ENCODE measurements at places on chromosomes 6 and 20.

- DNase-seq, result no peak
These were observed 13.8 kb downstream of the PCIF1 start for GRCh38 chr20:45948261-45948733.

DNA sequence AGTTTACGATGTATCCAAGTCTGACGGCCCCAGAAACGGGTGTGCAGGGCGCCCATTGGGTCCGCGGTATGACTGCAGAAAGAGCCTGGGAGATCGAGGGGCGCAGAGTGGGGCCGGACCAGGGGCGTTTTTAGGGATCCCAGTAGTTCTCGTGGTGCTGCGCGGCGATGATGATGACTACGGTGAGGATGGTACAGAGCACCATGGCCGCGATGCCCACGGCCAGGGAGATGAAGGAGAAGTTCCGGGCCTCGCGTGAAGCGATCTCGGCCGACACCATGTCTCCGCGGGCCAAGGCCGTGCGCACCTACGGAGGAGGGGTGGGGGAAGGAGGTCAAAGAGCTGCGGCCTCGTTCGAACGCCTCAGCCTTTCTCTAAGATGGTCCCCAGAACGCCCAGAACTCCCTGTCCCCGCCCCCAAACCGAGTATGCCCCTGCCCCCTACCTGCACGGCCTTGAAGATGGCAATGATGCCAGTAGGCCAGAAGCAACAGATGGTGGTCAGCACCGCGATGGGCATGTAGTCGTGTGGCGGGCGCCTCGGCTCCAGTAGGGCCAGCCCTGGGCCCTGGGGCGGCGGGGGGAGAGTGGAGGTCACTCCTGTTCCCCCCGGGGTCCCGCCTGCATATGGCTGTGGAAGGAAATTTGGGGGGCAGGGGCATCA is 2.5 kb downstream of the PRRT1 start:
- DNase-seq, result no peak

DNA sequence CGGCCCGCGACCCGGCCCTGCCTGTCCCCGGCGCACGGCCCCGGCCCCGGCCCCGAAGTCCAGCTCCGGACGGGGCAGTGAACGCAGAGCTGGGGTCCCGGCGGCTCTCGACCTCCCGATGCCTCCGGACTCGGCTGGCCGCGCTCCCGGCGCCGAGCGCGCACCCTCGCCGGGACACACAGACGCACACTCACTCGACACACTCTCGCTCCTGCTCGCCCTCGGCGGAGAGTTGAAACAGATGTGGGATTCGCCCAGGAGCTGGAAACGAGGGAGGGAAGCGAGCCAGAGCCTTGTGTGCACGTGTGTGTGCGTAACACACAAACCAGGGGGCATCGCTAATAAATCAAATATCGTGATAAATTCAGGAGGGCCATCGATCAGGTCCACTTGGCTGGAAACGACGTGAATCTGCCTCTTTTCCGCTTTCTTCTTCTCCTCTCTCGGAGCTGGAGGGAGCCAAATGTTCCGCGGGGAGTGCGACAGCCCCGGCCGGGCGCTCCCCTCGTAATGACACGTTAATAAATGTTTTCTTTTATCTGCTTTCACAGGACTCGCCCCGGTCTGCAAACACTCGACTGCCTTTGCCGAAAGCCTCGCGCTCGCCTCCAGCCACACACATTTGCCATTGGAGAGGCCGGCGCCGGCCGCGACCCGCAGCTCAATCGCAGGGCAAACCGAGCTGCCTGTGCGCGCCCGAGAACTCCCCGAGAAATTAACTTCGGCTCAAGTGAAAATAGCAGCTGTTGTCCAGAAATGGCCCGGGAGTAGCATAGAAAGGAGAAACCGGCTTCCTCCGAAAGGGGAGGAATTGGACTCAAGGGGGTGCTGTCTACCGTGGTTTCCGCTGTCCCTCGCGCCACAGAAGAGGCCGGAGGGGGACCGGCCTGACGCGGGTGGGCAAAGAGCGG is 828 bp upstream of the SULF2 start:
- no peak for DNase-seq

DNA sequence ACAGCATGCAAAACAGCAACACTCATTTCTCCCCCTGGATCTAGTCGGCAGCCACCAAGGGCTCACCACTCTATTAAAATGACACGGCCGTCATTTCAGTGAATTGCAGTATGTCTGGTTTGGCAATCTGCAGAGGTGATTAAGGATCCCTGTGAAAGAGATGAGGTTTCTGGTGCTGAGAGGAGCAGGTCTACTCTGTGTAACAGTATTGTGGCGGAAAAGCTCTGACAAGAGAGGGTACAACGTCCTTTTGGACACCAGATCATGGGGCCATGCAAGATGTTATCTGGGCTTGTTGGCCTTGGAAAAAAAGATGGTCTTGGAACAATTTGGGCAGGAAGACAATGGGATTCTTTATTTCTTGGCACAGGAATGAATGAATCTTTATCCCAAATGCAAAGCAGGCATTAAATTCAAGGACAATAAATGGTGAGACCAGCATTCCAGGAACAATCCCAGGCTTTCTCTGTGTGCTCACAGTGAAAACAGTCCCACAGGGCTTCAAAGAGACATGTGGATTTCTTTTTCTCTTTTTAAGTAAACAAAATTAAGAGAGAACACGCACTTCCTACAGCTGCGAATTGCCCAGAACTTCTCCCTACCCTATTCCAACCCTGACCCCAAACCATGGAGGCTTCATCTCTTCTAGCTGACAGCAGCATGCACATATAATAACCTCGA is 33.7 kb upstream of the ADGRF1 start:
- no peak for DNase-seq

DNA sequence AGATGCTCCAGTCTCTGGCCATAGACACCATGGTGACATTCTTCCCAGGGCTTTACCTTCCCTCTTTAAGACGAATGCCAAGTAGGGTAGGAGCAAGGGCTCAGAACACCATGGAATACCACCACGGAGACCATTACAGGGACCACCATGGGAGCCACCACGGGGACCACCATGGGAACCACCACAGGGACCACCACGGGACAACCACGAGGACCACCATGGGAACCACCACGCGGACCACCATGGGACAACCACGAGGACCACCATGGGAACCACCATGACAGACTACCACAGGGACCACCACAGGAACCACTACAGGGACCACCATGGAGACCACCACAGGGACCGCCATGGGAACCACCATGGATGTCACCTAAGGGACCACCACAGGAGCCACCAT is 66.9 kb upstream of the MPC1 start:
- DNase-seq, result no peak

DNA sequence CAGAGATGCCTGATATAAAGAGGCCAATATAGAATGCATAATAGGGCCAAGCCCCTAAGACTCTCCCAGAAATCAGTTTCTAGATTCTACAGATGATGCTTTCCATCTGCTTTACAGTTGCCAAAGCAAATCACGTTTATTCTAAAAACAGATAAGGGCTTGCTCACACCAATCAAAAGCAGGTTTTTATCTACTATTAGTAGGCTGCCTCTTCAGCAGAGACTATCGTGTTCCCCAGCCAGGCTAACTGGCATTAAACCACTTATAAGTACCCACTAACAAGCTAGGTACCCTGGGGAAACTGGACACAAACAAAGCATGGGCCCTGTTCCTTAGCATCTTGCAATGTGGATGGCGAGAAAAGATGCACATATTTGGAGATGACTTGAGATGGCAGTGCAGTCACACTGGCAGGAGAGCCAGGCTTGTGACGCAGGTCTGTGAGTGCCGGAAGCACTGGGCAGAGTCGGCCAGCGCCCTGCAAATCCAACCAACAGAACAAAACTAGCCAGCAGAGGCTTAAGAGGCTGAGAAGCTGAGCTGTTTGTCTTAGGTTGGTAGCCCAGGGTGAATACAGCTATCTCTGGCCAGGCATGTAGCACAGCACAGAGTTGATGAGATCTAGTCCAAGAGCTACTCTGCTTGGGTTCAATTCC is 73.4 kb downstream of the GFOD1 start:
- DNase-seq, result no peak

DNA sequence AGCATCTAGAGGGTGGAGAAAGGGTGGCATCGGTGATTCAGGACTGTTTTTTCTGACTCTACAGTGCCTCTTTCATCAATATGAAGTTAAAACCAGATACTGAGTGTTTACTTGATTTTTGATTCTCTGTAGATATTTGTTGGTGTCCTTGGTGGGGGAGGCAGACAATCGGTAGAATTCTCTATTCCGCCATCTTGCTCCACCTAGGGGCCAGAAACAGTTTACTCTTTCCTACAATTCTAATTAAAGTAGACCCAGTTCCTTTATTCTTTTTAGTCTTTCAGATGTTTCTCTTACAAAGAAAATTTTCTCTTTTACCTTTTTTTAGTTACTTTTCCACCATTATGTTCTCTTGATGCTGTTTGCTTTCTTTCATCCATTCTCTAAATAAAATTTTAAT is 162.1 kb upstream of the RAB32 start:
- DNase-seq, result no peak

GRCh38 chr20:24389686-24390085 is 79.7 kb upstream of the SYNDIG1 start:
- DNase-seq, result no peak

GRCh38 chr20:37559312-37560027 is 31.8 kb upstream of the BLCAP start:
- DNase-seq, result no peak

- DNase-seq, result no peak
These were observed 537.2 kb downstream of the PKHD1 start for GRCh38 chr6:51550243-51550642.

DNA sequence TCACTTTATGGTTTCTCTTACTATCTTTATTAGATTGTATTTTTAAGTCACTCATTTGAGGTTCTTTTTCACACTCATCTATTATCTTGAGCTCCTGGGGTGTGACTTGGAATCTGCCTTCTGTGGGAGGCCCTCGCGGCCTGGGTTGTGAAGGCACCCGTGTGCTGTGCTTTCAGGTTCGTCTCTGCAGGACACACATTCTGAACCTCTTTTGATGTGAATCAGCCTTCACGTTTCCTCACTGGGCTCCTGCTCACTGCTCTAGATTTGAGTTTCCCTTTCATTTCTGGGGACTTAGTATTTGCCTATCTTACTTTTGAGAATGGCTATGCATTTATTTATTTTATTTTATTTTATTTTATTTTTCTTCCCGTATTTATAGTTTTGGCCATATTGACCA is 97.8 kb downstream of the PACRG start:
- DNase-seq, result no peak

DNA sequence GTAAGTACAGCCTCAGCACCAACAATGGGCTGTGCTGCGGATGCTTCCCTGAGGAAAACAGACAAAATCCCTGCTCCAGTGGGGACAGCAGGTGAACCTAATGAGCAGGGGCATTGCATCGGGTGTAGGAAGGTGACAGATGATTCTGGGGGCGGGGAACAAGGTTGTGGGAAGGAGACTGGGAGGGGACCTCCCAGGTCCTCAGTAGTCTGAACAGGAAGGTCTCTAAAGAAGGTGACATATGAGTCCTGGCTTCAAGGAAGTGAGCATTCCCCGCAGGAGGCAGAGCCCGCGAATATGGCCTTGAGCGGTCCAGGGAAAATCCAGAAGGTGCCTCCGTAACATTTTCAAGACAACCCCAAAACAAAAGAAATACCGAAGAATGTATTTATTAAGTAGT is 19.4 kb downstream of the ULBP1 start:
- DNase-seq, result no peak

- no peak for DNase-seq
These were observed 48.1 kb upstream of the GCLC start for GRCh38 chr6:53593001-53593488.

- DNase-seq, result no peak
These were observed 10.5 kb downstream of the FAM120B start for GRCh38 chr6:170317076-170317475.

DNA sequence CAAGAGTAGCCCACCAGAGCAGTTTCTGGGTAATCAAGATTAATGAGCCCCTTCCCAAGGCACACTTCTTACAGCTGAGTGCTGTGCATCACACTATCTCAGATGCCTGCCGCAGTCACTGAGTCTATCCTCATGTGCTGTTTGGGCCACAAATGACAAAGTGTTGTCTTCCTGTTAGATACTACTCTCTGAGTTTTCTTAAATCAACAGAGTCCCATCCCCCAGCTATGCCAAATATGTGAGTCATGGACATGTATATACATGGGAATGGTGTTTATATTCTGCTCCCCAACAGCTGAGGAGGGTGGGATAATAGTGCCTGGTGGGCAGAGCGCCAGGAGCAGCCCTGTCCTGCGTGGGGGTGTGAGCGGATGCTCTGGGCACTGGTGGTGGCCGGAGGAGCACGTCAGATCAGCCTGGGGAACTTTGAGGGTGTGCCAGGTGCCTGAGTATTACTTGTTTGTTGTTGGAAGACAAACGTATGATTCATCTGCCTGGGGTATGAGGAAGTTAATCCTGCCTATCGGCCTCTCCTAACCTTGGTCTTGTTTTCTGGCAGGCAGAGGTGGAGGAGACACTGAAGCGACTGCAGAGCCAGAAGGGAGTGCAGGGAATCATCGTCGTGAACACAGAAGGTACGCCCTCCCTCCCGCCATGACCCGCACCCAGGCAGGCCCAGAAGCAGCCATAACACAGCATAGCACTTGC is 9.6 kb downstream of the DYNLRB1 start:
- DNase-seq, result peak; percentile 51

DNA sequence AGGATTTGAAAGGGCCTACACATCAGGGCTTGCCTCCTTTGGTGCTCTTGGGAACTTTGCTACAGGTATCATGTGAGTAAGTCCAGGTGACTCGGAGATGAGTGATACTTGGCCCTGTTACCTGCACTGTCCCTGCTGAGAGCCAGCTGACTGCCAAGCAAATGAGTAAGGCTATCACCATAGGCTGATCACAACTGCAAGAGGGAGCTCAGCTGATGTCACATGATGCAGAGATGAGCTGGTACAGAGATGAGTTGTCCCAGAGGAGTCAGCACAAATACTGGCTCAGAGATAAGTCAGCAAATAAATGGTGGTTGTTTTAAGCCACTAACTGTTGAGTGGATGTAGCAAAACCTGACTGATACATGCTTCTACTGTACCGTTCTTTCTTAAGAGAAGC is 41.4 kb downstream of the LAMP5 start:
- no peak for DNase-seq

DNA sequence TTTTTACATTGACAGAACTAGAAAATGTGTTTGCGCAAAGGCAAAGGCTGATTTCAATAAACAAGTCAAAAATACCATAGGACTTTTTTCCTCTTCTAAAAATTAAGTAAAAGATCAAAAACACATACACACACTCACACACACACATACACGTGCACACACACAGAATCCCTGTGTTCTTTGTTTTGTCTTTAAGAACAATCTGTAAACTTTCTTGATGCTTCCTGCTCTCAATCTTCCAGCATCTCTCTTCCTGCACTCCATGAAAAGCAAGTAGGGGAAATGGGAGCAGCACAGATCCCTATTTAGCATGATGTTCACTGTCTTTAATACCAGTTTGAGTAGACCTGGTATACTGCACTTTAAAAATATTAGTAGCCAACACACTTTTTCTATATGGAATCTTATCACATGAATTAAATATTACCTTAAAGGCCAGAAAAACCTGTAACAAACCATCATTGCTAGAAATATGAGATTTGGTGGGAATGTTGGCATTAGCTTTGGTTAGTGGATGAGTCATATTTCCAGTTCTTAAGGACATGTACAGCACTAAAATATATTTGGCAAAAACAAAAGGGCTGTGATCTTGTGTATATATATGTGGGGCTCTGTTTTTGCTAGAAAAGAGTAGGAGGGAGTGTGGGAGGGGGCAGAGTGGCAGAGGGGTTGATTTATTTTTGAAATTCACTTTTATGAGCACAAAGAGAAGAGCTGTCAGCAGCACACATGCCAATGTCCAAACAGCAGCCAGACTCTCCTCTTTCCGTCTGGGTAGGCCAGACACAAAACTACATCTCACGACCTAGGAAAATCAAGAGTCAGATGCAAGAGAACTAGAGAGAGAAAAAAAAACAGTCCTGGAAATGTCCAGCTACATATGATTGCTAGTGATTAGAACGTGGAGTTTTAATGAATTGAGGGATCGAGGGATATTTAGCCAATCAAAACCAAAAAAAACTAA is 4.6 kb downstream of the PTPRK start:
- DNase-seq, result no peak

Data from left lung (tissue), 14 donors.